ENCODE measurements at places on chromosomes 3 and 15. TPM values are rescaled to one million over a fixed set of nuclear protein-coding genes. Genes with fewer than 3 reads are reported as not detected.

The SUSD5 gene
- polyA plus RNA-seq: 0.09 TPM

The LRRC3B gene
- not detected for polyA plus RNA-seq

The LSAMP gene
- polyA plus RNA-seq: 9.3 TPM

- no peaks in the 10 kb centered on the region for H3K27me3 ChIP-seq
- no peak for DNase-seq
- H3K4me3 ChIP-seq: no peak overlapping the region
- peaks cover 9% of the 10 kb centered on the region for H3K4me1 ChIP-seq
- H3K36me3 ChIP-seq: no peaks in the 10 kb centered on the region
Observed at GRCh38 chr15:89226359-89227221, 5.2 kb upstream of the RLBP1 start.

DNA sequence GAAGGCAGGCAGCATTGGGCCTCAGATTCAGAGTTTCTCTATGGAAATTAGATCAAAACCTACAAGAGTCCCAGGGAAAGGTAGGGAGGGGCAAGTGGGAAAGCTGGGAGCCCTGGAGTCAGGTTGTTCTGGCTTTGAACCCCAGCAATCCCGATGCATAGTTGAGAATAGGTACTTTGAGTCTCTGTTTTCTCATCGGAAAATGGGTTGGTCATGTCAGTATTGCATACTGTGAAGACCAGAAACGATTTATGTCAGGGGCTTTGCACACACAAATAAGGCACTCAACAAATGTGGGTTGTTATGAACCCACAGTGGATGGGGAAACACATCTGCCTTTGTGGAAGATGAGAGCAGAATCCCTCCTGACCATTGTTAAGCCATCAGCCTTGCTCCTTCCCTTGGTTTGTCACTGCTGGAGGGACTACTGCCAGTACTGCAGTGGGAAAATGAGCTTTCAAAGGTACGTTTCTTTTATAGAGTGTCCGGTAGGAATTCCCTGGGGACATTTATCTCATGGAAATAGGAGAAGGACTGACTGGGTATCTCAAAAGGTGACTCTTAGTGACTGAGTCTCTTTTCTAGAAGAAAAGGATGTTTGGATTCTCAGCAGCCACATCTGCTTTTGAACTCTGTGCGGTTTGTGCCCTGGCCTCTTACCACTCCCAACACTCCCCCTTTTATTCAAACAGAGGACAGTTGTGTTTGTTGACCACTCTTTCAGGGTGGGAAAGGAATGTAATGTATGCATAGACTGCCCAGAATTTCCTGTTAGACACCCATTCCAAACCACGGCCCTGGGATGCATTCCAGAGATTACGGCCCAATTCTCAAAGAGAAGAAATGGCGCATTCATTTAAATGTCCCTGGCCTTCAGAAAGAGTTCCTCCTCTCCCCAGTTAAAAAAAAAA is 54.6 kb upstream of the VILL start:
- peak; percentile 89 for DNase-seq
- H3K36me3 ChIP-seq: no peaks in the 10 kb centered on the region
- H3K4me1 ChIP-seq: peaks cover 44% of the 10 kb centered on the region
- H3K4me3 ChIP-seq: peak overlapping the region; percentile 16

DNA sequence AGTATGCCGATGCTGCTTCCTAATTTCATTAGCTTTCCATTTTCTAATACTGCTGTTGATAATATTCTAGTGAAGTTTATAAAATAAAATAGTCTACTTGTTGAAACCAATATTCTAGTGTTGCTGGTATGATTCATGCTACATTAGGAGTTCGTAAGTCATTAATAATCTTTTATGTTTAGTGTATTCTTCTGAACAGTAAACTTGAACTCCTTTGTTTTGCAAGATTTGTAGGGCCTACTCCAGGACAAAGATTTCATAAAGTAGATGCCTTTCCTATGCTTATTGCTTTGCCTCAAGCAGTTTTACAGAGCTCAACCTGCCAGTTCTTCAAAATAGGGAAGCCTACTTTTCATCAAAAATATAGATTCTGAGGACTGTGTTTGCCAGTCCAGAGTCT is 111.5 kb downstream of the RSRC1 start:
- H3K4me3 ChIP-seq: no peak overlapping the region
- peak; percentile 5 for DNase-seq
- H3K36me3 ChIP-seq: no peaks in the 10 kb centered on the region
- no peaks in the 10 kb centered on the region for H3K4me1 ChIP-seq

GRCh38 chr3:16423947-16424673 is 89.4 kb downstream of the RFTN1 start:
- no peaks in the 10 kb centered on the region for H3K36me3 ChIP-seq
- DNase-seq: no peak
- no peak overlapping the region for H3K4me3 ChIP-seq
- no peak overlapping the region for H3K27ac ChIP-seq
- no peaks in the 10 kb centered on the region for H3K27me3 ChIP-seq

DNA sequence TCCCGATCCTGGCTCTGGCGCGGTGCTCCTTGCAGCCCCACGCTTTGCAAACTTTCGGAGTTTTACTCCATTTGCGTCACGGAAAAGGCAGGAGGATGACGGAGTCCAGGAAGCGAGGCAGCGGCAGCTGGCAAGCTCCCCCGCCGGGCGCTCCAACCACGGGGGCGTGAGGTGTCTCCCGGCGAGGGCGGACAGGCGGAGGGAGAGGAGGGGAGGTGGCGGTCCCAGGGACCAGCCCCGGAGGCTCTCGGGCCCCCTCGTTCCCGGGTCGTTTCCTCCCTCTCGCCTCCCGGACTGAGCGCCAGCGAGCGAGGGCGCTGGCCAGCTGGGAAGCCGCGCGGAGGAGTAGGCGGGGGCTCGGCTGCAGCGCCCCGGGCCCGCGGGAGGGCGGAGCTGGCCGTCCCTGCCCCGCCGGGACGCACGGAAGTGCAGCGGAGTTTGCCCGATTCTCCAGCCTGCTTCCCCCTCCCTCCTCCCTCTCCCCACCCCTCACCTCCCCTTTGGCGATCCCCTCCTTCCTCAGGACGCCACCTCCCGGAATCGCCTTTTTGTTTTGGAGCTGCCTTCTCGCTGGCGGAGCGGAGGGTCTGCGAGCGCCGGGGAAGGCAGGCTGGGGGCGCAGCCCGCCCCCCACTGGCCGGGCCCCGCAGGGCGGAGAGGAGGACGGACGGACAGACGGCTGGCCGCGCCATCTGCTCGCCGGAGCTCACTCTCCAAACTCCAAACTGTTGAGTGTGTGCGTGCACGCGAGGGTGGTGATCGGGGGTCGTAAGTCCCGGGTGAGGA is at the start of gene SNX33:
Gene SNX33 (plus strand): TSS at position 543 of the 786 bp plus-strand sequence. CDS start 1,191 bp downstream, outside the sequence.
- H3K4me3 ChIP-seq: peak within 1 kb of the TSS; percentile 85
- H3K4me1 ChIP-seq: peaks cover 41% of the 10 kb centered on the region
- no peaks in the 10 kb centered on the region for H3K36me3 ChIP-seq
- no peaks in the 10 kb centered on the region for H3K27me3 ChIP-seq
- peak within 1 kb of the TSS; percentile 93 for H3K27ac ChIP-seq
